CD4-positive, alpha-beta T cell treated with Interleukin-1 beta for 1 hour (primary cell): ENCODE measurements at places on chromosomes 4 and X.

- DNase-seq, result no peak
Measured at GRCh38 chrX:112368371-112368770, 285.8 kb upstream of the TRPC5 start.

- no peak for DNase-seq
Measured at GRCh38 chrX:79630033-79631009, 263.2 kb upstream of the ITM2A start.

DNA sequence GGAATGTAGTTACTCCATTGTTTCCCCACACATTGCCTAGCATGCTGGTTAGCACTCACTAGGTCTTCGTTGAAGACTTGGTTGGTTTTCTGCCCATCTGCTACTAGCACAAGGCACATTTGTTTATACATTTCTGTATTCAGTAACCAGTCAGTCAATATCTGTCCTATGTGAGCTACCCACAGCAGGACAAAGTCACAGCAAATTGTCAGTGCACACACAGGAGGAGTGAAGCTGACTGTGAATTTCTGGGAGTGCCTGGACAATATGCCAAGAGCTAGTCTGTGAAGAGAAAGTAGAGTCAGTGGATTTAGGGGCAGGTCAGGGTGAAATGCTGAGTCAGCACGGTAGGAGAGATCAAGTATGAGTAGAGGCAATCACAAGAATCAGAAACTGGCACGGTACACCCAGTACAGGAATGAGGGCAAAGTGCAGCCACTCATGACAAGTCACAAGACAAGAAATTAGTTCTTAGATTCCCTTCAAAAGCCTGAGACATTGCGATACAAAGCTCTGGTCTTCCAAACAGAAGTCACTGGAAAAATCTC is 1049.8 kb upstream of the POU3F4 start:
- no peak for DNase-seq

GRCh38 chr4:25500626-25501316 is 123.7 kb downstream of the ANAPC4 start:
- DNase-seq, result no peak

GRCh38 chr4:31655328-31655727 is 935.2 kb downstream of the PCDH7 start:
- no peak for DNase-seq

DNA sequence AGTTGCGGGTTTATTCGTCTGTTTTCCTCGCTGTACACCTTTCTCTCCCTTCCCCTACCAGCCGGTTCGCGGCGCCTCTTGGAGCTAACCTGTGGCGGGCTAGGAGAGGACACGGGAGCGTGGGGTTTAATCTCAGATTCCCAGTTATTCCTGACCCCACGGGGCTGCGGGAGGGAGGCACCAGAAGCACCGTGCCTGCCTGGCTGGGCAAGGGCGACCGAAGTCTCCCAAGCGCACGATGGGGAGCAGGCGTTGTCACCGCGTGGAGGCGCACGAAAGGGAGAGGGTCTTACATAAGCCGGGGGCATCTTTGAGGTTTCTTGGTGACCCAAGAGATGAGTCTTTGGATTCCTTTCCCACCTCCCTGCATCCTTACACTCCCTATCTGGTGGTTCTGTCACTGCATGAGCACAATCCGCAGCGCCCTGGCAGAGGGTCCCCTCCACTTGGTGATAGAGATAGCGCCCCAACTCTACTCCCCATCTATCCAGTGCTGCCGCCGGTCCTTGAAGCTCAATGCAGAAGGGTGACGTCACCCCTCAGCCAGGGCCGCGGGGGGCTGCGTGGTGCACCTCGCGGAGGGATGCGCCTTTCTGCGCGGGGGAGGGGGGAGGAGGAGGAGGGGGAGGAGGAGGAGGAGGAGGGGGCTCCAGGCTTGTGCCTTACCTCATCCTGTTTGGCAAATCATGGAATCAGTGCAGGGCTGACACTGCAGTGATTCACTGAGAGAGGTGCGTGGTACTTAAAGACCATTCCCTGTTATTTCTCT is 793 bp downstream of the TSPAN7 start:
- peak; percentile 6 for DNase-seq

GRCh38 chr4:165877286-165877685 is 4.2 kb downstream of the TLL1 start:
- no peak for DNase-seq

DNA sequence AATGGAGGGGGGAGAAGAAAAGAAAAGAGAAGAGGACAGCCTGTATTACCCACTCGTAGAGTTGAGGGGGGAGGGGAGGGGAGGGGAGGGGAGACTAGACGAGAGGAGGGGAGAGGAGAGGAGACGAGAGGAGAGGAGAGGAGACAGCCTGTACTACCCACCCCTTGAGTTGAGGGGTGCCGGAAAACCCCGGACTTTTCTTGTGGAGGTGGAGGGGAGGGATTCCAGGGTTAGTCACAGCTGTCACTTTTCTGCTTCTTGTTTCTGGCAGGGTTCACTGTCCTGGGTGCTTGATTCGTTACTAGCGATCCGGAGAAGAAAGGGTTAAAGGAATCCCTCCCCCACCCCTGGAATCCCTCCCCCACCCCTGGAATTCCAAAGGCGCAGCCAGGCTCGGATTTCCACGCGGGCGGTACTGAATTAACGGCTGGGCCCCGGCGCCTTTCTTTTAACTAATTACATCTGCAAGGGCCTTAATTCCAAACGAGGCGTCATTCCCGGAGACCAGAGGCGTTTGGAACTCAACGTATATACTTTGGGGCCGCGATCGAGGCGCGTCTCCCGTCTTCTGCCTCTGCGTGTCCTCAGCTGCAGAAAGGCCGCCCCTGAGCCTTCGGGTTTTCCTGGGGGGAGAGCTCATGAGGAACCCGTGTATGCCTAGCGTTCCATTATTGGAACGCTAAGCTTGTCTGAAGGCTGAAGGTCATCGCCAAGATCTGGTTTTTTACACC is 20.1 kb upstream of the CSF2RA start:
- DNase-seq, result no peak

DNA sequence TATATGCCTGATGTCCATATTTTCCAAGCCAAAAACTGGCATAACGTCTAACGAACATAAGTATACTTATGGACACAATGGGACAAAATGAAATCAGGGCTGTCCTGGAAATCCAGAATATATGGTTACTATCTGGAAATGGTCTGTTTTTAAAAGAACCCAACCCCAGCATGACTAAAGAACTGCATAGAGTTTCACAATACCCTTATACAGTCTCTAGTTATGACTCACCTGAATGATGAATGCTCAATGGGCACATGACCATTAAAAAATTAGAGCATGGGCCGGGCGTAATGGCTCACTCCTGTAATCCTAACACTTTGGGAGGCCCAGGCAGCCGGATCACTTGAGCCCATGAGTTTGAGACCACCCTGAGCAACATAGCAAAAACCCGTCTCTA is 31.8 kb downstream of the AMMECR1 start:
- no peak for DNase-seq

DNA sequence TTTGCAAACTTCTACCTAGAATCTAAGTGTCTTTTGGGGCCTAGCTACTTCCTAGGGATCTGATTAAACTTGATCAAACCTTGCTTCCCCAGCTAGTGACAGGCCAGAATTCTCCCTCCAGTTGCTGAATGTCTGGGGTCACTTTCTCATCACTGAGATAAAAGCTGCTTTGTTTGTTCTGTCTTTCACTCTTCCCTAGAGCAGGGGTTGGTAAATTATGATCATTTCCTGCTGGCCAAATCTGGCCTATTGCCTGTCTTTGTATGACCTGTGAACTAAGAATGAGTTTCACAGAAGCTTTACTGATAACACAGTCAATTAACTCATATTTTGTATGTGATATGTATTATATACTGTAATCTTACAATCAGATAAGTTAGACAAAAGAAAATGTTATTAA is 157.8 kb upstream of the AADAT start:
- DNase-seq, result no peak

GRCh38 chrX:12988797-12989196 is 13.9 kb downstream of the TMSB4X start:
- no peak for DNase-seq

- no peak for DNase-seq
Measured at GRCh38 chr4:41015016-41015675, 199.2 kb downstream of the APBB2 start.

DNA sequence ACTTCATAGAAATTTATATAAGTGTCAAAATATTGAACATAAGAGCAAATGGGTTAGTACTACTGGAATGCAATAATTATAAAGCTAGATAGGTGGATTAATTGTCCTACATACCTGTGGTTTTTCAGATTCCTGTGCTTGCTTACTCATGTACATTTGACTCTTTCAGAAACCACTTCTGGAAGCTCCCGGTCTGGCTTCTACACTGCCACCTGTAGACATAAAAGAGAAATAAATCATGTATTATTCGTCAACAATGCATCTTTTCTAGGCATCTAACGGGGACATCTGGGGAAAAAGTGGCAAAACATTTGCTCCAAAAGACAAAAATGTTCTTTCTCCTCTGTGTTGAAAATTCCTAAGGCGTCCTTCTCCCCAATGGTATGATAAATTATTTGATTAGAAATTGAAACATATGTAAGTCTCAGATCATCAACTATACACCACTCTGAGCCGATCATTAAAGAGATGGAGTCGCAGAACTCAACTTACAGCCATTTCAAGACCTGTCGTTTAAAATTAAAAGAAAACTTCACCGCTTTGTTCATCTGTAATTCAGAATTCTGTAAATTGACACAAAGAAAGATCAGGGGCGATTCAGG is 648.7 kb upstream of the DIPK2B start:
- DNase-seq, result peak; percentile 4

DNA sequence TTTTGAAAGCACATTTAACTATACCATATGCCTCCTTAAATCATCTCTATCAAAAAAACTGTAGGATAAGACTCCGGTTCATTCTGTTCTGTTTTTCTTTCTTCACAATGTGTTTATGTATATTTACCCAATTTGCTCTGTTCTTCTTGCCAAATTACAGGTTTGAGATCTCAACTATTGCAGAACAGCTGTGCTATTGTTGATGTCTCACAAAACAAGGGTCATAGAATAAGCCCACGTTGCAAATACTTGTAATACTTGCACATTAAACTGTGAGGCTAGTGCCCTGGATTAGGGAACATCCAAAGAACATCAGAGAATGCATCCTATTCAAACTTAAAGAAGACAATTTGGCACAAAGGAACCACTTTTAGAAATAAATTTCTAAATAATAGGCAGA is 45.4 kb downstream of the ANTXR2 start:
- no peak for DNase-seq

DNA sequence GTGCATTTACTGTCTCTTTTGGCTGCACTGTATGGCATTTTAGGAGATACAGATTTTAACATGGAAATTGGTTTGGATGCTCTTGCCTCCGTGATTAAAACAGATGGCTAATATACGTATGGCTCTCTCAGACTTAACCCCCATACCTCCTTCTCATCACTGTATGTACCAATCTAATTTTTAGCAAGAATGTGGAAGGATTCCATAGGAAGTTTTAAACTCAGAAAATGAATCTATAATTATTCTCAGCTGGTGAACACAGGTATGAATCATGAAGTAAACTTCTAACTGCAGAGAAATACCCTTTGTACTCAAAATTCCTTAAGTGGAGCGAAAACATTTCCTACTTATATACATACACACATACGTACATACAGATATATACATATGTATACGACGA is 210.5 kb upstream of the NEIL3 start:
- DNase-seq, result no peak

DNA sequence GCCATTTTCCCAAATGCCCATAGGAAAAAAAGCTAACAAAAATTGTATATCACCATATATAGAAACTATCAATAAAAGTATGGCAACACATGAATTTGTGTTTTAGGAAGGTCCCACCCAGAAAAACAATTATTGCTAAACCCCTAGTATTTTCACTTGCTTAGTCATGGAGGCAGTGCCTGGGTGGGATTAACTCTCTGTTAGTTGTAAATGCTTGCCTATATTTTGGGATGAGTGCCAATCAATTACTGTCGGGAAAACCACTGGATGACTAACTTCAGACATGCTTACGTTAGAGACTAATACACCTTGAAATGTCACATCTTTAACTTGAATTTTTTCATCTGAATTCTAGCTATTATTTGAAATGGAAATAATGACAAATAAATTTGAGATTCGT is 33.9 kb downstream of the TMPRSS11A start:
- no peak for DNase-seq

DNA sequence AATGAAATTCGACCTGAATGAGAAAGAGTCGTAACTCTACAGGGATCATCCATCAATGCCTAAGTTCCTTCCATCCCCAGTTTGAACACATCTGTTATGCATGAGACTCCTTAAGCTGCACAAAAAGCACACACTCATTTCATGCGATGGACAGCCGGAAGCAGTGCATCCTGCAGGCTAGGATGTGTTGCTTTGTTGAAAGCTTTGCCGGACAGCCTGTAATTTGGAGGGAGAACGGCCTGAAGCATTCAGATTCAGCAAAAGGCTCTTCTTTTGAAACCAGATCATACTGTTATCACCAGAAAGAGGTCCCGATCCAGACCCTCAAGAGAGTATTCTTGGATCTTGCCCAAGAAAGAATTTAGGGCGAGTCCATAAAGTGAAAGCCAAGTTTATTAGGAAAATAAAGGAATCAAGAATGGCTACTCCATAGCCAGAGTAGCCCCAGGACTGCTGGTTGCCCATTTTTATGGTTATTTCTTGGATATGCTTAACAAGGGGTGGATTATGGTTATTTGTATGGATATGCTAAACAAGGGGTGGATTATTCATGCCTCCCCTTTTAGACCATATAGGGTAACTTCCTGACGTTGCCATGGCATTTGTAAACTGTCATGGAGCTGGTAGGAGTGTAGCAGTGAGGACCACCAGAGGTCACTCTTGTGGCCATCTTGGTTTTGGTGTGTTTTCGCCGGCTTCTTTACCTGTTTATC is 48.1 kb upstream of the DHRSX start:
- DNase-seq, result no peak

DNA sequence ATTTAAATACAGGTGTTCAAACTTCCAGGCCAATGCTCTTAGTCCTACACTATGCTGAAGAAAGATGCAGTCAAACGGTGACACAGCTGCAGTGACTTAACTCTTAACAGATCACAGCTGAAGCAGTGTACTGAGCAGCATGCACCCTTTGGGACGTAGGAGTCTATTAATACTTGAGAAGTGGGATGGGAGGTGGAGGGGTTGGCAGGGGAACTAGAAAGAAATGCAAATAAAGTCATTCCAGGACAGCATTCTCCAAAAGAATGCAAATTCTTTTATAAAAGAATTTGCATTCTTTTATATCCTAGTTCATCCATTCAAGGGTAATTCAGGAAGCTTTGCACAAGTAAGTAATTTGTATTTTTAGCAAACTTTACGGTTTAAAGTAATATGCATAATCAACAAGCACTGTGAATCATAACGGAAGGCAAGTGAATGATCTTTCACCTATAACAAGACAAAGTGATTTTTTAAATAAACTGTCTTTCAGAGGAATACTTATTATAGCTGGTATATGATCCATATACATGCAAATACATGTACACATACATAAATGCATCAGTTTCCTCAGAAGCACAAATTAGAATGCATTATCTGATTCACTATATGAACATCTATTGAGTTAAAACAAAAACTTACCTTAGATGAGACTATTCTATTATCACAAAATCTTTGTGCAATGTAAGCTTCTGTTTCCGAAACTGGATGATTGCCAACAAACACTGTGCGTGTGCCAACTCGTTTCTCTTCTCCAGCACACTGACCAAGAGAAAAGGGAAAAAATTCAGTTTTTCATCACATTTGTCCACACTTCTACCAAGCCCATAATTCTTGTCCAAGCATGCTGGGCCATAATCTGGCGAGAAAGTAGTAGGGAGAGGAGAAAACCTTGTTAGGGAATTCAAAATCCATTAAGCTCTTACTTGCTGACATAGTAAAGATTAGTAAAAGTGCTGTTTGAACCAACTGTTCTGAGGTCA is 106.5 kb downstream of the ATP11C start:
- no peak for DNase-seq

GRCh38 chr4:115272185-115272584 is 158.8 kb upstream of the NDST4 start:
- DNase-seq, result no peak

- no peak for DNase-seq
Measured at GRCh38 chr4:162988530-162988929, 178.2 kb downstream of the NAF1 start.
